ENCODE measurements at places on chromosomes 3 and 15.

- DNase-seq, result no peak
Measured at GRCh38 chr15:84946772-84947489, 34.7 kb upstream of the PDE8A start.

DNA sequence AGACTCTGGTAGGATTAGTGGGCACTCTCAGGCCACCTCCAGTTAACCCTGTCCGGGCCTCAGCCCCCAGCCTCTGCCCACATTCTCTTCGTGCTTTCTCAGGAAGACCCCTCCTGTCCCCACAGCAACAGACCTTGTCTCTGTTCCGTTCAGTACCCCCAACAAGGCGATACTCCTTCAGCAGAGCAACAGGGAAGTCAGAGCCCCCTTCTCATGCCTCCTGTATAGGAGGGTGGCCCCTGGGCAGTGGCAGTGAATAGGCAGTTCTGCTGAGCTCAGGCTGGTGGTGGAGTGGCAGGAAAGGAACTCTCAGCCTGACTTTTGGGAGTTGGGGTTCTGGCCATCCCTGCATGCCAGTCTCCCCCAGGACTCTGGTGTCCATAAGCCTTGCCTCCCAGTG, 513 bp downstream of the SEMA3B start:
- DNase-seq, result no peak

DNA sequence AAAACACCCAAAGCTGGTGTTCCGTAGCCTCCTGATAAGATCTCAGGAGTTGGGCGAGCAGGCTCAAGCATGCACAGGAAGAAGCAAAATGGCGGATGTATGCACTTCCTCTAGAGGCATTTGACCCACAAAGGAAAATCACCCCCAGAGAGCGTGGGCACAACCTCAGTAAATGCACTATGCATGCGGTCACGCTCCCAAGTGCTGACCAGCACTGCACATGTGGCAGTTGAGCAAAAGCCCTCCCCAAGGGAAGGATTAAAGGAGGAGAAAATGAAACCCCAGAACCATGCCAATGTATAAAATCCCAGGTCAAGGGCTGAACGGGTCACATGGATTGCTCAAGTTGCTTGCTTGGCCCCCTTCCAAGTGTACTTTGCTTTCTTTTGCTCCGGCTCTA, 289.4 kb upstream of the IGF1R start:
- no peak for DNase-seq

DNA sequence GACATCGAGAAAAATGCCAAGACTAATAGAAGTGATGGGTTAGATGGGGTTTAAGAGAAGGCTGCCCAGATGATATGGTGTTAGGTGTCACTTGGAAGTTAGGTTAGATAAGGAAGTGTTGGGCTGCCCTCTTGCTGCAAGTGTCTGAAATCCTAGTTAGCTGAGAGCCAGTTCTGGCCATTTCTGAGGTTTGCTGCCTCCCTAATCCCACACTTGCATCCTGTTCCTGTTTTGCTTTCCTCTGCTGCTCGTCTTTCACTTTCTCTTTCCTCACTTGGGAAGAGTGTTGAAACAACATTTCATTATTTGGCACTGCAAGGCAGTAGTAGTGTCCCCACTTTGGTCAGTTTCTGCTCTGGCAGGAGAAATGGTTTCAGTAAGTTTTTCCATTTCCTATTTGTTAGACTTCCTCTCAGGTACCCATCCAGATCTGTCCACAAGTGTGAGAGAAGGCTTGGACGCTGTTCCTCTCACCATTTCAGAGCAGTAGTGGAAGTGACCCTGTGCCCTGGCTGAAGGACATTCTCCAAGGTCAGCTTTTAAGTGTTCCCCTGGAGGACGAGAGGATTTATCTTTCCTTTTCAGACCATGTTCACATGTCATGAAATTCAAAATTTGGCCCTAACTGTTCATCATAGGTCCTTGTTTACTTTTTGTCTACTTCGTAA, 93.3 kb downstream of the ADAMTSL3 start:
- no peak for DNase-seq

- no peak for DNase-seq
Measured at GRCh38 chr3:156620901-156621300, 53.5 kb upstream of the TIPARP start.

Data from NCI-H774 (cell line).